ENCODE measurements at places on chromosomes 2 and 18.

GRCh38 chr2:208872591-208872990 is 466.0 kb downstream of the PTH2R start:
- no peak for DNase-seq

- DNase-seq, result peak; percentile 20
Observed at GRCh38 chr18:76274468-76275289, 220.4 kb downstream of the ZNF516 start.

DNA sequence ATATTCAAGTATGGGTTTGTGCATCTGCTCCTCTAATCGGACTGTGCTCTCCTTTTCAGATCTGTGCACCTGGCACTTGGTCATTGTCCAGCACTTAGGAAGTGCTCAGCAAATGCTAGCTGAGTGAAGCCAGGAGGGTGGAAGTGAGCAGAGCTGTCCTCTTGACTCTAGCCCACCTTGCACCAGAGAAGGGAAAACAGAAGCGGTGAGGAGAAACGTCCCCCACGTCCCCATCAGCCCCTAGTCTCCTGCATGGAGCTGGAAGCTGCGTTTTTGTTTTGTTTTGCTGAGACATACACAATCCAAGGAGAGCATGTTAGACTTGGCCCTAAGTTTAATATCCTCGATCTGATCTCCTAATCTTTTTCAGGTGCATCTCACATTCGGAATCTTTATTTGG is 73.6 kb downstream of the EN1 start:
- DNase-seq, result no peak

DNA sequence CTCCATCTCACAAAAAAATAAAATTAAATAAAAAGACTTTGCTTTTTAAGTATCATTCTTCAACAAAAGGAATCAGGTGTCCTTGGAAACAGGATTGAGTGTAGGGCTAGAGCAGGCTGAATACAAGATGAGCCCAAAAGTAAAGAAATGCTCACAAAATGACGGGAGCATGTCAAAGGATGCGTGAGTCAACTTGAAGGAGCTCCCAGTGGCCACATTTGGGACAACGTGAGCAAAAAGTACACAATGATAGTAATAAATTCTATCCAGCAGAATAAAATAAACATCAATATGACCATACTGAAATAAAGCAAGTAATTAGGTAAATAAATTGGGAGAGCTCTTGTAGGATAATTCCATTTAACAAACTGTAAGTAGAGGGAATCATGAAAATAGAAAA is 220.7 kb downstream of the PHLPP1 start:
- DNase-seq, result no peak

GRCh38 chr2:40741532-40741931 is 289.6 kb upstream of the SLC8A1 start:
- DNase-seq, result no peak

DNA sequence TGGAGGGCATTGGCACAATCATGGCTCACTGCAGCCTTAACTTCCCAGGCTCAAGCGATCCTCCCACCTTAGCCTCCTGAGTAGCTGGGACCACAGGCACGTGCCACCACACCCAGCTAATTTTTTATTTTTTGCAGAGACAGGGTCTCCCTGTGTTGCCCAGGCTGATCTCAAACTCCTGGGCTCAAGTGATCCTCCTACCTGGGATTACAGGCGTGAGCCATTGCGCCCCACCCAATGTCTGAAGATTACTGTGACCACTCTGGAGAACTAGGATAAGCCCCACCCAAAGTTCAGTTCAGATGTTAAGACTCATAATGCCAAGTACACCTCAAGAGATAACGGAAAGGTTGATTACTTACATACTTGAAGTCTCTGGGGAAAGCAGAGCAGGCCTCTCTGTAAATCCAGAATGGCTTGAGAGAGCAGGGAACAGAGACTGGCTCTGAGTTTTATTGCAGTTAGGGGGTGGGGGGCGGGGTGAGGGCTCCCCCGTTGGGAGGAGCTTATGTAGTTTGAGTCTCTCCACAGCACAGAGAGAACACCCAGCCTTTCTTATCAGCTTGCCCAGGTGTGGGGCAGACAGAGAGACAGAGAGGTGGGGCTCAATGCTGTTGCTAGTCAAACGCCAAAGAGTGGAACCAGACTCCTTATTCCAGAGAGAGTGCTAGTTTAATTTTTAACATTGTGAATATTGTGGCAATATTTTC is 26.5 kb upstream of the ERICH2 start:
- DNase-seq, result no peak

DNA sequence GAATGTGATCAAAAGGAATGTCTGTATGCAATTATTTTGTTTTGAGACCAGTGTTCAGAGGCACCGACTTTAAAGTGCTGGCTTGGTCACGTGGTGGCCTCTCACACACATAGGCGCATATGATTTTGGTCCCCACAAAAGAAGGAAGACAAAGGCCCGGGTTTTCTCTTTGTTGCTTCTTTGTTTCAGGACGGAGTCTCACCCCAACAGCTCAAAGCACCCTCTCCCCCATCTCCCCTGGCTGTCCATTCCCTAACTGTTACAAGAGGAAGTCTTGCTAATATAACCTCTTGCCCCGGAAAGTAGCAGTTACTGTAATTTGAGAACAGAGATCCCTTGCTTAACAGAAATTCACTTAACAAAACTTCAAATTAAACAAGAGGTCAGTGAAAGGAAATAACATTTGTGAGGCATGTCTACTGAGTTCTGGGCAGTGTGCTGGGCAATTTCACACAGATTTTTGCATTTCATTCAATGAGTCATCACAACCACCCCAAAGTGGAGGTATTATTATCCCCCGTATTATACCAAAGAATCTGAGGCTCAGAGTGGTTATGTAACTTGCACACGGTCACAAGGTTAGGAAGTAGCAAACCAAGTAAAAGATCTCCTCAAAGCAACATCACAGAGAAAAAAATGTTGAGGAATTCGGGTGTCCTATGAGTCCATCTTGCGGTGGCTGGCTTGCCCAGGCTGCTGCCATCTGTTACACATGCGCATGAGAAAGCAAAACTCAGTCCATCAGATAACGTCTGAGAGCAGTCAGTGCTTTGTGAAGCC is 75.8 kb downstream of the SDC1 start:
- DNase-seq, result peak; percentile 87

DNA sequence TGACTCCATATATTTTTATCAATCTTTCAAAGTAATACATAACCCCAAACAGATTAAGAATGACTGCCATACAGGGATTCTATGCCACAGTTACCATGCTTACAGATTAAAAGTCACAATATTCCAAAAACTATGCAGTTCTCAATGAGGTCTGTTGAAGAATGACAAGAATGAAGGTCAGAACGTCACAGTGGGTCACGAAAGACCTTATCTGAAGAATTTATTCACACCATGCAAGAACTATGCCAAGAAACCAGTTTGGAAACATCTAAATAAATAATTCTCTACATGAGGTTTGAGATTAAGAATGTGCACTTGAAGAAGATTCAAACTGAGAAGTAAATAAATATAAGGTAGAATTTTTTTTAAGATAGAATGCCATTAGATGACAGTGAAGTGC is 253.3 kb downstream of the EXOC6B start:
- DNase-seq, result peak; percentile 55

DNA sequence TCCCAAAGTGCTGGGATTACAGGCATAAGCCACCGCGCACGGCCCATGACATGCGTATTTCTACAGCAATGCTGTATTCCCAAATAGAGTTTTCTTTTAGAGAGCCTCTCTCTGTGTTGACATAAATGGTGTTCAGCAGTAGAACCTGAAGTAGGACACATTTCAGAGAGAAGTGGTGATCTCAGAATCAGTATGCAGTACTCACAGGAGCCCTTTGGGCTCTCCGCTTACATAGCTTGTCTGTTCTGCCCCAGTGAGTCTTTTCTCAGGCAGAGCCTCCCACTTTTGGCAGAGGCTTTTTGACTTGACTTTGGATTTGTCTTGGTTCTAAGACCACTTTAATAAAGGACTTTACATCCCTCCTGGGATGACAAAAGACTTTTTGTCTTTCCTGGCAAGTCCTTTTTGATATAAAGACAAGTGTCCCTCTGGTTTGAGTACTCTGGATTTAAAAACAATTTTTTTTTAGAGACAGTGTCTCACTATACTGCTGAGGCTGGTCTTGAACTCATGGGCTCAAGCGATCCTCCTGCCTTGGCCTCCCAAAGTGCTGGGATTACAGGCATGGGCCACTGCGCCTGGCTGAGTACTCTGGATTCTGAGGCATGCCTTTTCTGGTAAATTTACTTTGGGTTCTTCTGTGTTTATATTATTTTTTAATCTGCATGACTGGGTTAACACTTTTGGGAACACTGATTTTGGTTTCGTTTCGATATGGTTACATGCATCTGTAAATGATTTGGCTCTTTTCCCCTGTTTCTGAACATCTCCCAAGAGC is 113.3 kb downstream of the SMAD2 start:
- DNase-seq, result no peak

- no peak for DNase-seq
Observed at GRCh38 chr18:65568866-65569265, 181.9 kb upstream of the CDH7 start.

DNA sequence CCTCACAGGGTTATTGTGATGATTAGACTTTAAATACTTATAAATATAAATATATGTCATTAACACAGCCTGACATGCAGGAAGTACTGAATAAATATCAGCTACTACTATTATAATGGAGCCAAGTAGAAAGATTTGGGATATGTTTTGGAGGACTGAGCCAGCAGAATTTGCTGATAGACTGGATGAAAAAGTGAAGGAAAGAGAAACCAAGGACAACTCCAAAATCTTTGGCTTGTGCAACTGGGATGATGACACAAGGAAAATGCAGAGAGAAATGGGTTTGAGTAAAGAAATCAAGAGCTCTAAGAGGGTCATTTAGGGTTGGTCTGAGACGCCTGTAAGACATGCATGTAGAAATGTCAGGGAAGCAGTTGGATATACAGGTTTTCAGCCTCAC is 15.6 kb downstream of the ADD2 start:
- DNase-seq, result no peak

DNA sequence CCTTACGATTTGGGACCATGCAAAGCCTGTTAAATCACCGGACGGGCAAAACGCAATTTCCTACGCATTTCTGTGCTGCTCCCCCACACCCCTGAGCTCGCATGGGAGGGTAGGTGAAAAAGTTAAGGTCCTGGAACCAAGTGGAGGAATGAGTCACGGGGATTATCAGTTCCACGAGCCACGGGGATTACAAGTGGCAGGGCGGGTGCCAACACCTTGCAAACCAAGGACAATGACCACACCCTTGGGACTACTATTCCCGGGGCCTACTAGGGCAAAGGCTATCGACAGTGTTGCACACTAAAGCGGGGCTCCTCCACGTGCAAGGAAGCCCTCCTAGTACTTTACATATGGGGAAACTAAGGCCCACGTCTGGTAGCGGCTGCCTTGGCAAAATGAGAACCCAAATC is 447 bp downstream of the RETSAT start:
- peak; percentile 4 for DNase-seq

GRCh38 chr18:21291106-21291505 is 49.1 kb downstream of the GREB1L start:
- DNase-seq, result no peak

- no peak for DNase-seq
Observed at GRCh38 chr2:70482401-70482800, 71.2 kb downstream of the TGFA start.

DNA sequence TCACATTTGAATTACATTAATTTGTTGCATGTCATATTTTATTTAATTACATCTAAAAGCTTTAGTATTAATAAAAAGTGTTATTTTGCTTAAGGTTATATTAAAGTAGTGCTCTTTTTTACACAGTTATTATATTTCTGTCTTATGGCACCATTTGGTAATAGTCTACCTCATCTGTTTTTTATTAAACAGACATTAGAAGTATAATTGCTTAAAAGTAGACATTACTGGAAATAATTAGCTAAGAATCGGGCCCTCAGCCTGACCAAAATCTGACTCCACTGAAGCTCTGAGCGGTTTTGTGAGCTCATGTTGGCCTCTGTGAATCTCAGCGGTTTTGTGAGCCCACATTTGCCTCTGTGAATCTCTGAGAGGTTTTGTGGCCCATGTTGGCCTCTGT is 102.5 kb upstream of the SNTG2 start:
- DNase-seq, result no peak

DNA sequence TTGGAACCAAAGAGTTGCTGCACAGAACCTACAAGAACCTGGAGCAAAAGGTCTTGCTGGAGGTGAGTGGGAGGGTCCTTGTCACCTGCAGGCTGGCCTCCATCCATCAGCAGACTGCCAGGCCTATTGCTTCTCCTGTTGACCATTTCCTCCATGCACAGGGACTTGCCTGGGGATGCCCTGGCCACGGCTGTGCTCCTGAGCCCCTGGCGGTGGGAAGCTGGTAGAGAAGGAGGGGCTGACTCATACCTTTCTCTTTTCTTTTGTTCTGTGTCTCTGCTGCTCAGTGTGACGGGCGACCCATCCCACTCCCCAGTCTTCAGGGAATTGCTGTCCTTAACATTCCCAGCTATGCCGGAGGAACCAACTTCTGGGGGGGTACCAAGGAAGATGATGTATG is 102.6 kb downstream of the DGKD start:
- DNase-seq, result no peak

DNA sequence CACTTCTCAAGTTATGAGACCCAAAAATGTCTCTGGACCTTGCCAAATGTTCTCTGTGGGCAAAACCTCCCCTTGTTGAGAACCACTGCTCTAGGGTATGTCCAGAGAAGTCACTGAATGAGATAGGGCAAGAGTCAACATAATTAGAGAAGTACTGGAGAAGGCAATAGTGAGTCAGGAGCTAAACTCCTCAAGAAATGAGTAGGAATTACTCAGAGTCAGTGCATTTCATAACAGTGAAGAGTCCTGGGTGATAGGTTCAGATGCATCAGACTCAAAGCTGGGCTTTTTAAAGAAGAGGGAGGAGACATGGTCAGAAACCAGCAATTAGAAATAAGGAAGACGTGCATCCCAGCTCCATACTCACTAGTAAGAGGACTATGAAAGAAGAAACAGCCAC is 38.6 kb upstream of the IHH start:
- peak; percentile 34 for DNase-seq

- DNase-seq, result no peak
Observed at GRCh38 chr2:18704276-18704675, 114.9 kb upstream of the NT5C1B start.

DNA sequence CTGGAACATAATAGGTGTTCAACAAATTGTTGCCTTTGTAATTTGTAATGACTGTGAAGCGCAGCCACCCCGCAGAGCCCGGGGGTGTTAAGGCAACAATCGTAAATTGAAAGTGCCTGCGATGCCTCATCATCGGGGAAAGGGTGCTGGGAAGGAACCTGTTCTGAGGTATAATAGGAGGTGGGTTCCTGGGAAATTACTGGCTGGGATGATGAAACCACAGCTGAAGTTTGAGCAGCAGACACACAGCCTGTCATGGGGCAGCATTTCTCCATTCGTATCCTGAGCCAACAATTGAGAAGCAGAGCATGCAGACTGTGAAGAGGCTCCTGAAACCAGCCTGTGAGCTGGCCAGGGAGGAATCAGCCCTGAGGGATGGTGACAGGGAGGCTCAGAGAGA is 404.0 kb upstream of the MYT1L start:
- DNase-seq, result no peak

DNA sequence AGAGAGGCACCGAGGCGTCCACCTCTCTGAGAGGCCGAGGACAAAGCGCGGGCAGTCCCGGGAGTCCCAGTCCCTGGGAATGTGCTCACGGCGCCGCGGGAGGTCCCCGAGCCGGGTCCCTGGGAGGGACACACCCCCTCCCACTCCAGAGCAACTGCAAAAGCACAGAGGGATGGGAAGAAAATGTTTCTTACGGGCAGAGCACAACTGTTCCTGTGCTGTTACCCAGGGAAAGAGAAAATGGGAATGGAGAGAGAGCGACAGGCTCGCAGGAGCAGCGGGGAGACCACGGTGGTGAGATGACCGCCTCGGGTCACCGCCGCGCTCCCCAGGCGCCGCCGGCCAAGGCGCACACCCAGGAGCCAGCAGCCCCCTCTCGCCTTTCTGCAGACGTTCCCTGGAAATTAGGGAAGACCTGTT is 1.2 kb upstream of the BCL11A start:
- peak; percentile 53 for DNase-seq
